ENCODE measurements at places on chromosomes 3 and 15.

DNA sequence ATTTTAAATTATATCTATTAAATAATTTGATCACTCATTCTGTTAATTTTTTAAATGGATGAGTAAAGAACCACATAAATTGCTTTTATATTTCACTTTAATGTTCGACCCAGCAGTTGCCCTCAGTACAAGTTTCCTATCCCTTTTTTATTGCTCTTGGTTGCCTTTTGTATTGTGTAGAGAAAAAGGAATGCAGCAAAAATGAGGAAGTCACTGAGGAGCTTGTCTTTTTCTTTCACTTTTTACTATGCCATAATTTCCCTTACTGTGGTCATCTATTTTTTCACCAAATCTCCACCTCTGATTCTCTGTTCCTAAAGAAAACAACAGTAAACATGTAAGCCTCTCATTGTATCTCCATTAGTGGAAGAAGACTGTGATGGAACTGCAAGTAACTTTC, 122.7 kb downstream of the B3GALNT1 start:
- peak; percentile 47 for DNase-seq

DNA sequence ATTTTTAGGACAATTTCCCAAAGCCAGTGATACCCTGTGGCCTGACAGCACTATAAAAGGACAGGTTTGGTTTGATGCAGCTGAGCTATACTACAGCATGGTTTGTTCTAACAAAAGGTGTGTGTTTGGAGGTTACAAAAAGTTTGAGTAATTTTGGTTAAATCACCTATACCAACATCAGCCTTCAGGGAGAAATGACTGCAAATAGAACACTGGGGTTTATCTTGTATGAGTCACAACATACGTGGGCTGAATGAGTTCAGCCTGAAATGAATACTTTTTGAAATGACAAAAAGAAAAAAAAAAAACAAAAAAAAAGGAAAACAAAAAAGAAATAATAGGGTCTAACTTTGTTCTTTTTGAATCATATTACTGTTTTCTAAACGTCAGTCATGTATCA, 345.7 kb downstream of the CNTN3 start:
- no peak for DNase-seq

GRCh38 chr3:7015683-7016440, 154.9 kb downstream of the GRM7 start:
- DNase-seq: no peak

GRCh38 chr3:53109891-53110771, 20.1 kb downstream of the RFT1 start:
- peak; percentile 89 for DNase-seq

DNA sequence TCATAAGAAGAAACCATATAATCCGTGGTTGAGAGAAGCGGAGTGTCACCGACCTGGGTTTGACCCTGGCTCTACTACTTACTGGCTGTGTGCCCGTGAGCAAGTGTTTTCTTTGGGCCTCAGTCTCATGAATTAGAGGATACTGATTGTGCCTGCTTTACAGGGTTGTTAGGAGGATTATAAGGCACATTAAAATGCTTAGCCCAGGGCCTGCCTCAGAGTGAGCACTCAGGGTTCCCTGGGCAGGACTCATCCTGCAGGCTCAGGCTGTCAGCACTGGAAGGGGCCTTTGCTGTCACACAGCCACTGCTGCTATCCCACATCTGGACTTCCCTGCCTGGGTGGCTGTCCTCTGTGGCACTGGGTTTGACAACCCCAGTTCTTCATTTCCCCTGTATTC, 4.7 kb downstream of the PLA2G4F start:
- no peak for DNase-seq

- no peak for DNase-seq
Observed at GRCh38 chr15:61092361-61093157, 136.5 kb downstream of the RORA start.

DNA sequence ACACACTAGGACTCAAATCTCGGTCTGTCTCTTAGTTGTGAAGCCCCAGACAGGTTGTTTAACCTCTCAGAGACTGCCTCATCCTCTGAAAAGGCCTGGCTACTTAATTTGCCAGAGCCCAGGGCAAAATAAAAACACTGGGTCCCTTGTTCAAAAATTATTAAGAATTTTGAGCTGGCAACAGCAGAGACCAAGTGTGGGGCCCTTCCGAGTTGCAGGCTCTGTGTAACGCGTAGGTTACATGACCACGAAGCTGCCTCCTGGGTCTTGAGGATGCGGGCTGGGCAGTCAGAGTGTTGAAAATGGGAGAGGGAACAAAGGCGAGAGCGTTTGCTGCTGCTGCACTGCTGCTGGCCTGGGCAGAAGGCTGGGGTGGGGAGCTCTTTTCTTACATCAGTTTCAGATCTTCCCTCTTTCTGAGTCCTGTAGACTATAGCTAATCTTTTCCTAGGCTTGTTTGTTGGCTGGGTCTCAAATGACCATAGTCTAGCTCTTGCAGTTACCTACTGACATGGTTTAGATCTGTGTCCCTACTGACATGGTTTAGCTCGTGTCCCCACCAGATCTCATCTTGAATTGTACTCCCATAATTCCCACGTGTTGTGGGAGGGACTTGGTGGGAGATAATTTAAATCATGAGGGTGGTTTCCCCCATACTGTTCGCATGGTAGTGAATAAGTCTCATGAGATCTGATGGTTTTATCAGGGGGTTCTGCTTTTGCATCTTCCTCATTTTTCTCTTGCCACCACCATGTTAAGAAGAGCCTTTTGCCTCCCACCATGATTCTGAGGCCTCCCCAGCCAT, 49.9 kb downstream of the CLEC3B start:
- peak; percentile 54 for DNase-seq

DNA sequence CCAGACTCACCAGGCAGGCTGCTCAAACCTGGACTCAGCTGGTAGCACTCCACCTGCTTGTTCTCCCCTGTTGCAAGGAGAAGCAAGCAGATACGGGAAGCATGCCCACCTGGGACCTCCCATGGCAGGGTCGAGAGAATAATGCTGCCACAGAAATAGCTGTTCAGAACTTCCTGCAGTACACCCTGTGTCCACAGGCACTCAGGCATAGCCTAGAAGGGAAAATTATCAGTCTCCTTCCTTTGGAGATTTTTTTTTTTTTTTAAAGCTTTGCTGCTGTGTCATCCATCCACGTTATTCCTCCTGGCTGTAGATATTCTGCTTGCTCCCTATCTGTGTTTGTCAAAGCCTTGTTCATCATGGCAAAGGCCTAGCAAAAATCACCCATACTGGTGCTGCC, 32.7 kb upstream of the RPS17 start:
- DNase-seq: no peak

- no peak for DNase-seq
Observed at GRCh38 chr3:193114431-193115340, 126.3 kb upstream of the PLAAT1 start.

GRCh38 chr3:193744048-193744821, 151.2 kb downstream of the OPA1 start:
- no peak for DNase-seq

All from CD14-positive monocyte (primary cell).